ENCODE measurements at places on chromosomes 11 and 22.

GRCh38 chr22:48222742-48223487, 1460.5 kb downstream of the TBC1D22A start:
- DNase-seq = no peak

GRCh38 chr11:115462004-115462541, 42.1 kb downstream of the CADM1 start:
- DNase-seq = no peak

GRCh38 chr11:88292171-88292843, 45.2 kb downstream of the CTSC start:
- DNase-seq = no peak

GRCh38 chr11:96276836-96277235, 66.2 kb downstream of the MAML2 start:
- no peak for DNase-seq

DNA sequence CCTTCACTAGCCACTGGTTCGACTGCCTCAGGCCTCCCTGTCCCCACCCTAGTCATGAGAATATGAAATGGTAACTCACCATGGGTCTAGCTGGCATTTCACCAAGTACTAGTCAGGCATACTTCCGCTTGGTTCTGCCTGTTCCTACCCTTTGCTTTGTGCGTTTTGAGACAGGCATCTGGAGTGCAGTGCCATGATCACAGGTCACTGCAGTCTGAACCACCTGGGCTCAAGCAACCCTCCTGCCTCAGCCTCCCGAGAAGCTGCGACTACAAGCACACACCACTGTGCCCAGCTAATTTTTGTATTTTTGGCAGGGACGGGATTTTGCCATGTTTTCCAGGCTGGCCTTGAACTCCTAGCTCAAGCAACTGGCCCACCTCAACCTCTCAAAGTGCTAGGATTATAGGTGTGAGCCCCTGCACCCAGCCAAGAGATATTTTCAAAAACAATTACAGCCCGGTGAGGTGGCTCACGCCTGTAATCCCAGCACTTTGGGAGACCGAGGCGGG, 14.1 kb downstream of the HRAS start:
- DNase-seq = no peak

GRCh38 chr11:3879967-3880542, 24.6 kb downstream of the STIM1 start:
- DNase-seq = no peak

DNA sequence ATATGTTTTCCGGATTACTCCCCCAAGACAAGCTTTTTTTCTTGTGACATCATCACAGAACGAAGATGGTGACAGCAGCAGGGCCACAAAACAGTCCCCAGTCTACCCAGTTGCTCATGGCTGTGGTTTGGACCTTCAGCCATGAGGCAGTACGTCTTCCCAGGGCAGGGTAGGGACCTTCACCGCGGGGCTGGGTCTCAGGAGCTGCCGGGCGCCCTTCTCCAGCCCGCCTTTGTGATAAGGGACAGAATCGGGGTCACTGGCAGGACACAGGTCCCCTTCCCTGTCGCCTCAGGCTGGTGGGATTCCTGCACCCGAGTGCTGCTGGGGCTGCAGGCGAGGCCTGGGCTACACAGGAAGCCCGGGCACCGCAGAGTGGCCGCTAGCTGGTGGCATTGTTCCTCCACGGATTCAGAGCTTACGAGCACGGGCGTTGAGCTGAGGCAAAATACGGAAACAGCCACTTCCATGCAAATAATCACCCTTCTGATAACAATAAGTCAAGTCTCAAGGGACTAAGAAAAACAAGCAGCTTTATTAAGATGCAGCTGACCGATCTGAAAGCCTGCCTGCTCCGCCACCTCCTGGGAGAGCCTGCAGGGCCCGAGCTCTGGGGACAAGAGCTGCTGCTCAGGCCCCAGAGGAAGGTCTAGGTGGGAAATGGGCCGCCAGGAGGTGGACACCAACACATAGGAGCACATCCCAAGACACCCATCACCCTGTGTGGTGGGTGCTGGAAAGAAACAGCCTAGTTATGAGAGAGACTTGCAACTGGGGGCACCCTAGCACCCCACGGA, 12.3 kb downstream of the TBX1 start:
- no peak for DNase-seq

GRCh38 chr11:84230402-84230801, 944.2 kb upstream of the CCDC90B start:
- DNase-seq = no peak

GRCh38 chr11:44709966-44710365, 16.8 kb upstream of the TSPAN18 start:
- DNase-seq = no peak

DNA sequence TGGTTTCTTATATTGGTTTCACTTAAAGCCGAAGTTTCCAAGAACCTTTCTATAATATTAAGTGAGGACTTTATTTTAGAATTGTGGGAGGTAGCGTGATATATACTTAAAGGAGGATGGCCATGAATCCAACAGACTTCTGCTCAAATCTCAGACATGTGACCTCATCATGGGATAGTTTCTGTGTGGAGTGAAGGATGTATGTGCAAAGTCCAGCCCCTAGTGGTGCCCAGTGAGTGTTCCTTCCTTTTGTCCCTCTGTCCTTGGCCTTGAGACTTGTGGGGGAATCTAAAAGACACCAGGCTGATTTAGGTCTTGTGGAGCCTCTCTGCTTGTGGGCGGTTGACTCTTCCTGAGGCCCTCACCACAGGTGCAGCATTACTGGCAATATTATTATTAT, 43.7 kb downstream of the BARX2 start:
- DNase-seq = no peak

GRCh38 chr22:42792909-42793847, 63.9 kb downstream of the ARFGAP3 start:
- no peak for DNase-seq

GRCh38 chr11:116334596-116334995, 438.2 kb downstream of the BUD13 start:
- DNase-seq = no peak

- DNase-seq = no peak
Observed at GRCh38 chr11:76566811-76567210, 103.7 kb downstream of the LRRC32 start.

- no peak for DNase-seq
Observed at GRCh38 chr11:36280531-36280930, 8.7 kb downstream of the COMMD9 start.

DNA sequence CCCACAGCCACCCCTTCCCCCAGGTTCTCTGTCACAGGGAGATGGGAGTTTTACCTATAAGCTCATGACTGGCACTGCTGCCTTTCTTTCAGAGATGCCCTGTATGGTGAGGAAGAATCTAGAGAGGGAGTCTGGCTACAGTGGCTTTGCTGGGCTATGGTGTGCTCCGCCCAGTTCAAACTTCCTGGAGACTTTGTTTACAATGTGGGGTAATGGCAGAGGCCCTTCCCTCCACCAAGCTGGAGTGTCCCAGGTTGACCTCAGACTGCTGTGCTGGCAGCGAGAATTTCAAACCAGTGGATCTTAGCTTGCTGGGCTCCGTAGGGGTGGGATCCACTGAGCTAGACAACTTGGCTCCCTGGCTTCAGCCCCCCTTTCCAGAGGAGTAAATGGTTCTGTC, 143.5 kb downstream of the MSANTD4 start:
- DNase-seq = no peak

GRCh38 chr11:79493555-79494171, 52.8 kb upstream of the TENM4 start:
- peak; percentile 14 for DNase-seq

- DNase-seq = no peak
Observed at GRCh38 chr11:62048100-62048499, 75.7 kb upstream of the INCENP start.

GRCh38 chr11:126502982-126503381, 147.5 kb downstream of the ST3GAL4 start:
- DNase-seq = no peak

DNA sequence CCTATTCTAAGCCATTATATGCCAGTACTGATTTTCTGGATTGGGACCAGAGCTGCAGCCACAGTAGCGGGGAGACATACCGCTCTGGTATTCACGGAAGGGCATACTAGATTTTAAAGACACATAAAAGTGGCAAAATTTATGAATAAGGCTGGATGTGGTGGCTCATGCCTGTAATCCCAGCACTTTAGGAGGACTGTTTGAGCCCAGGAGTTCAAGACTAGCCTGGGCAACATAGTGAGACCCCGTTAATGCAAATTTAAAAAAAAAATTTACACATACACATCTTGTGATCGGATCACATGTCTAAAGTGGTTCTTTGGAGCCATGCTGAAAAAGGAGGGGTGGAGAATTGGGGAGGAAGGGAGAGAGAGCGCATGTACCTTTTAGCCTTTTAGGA, 9.0 kb downstream of the RPL27A start:
- DNase-seq = no peak

Measured in AG09309 (cell line).